ENCODE measurements at places on chromosomes 5 and 9. TPM values are rescaled to one million over a fixed set of nuclear protein-coding genes. Genes with fewer than 3 reads are reported as not detected.

DNA sequence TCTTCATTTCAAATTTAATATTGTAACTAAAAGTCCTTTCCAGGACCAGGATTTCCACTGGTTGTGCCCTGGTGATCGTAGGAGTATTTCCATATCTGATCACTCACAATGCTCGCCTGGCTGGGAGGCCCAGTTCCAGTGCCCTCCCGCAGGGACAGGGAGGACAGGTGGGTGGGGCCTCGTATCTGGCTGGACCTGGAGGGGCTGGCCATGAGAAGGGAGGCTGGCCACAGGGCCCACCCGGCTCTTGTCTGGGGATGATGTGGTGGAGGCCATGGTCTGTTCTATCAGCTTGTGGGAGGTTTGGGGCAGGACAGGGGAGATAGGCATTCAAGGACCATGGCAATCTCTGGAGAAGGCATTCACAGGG, 286.4 kb downstream of the GADD45G start:
- DNase-seq: peak; percentile 79
- H3K4me3 ChIP-seq: no peak overlapping the region
- no peaks in the 10 kb centered on the region for H3K4me1 ChIP-seq
- no peaks in the 10 kb centered on the region for H3K36me3 ChIP-seq

DNA sequence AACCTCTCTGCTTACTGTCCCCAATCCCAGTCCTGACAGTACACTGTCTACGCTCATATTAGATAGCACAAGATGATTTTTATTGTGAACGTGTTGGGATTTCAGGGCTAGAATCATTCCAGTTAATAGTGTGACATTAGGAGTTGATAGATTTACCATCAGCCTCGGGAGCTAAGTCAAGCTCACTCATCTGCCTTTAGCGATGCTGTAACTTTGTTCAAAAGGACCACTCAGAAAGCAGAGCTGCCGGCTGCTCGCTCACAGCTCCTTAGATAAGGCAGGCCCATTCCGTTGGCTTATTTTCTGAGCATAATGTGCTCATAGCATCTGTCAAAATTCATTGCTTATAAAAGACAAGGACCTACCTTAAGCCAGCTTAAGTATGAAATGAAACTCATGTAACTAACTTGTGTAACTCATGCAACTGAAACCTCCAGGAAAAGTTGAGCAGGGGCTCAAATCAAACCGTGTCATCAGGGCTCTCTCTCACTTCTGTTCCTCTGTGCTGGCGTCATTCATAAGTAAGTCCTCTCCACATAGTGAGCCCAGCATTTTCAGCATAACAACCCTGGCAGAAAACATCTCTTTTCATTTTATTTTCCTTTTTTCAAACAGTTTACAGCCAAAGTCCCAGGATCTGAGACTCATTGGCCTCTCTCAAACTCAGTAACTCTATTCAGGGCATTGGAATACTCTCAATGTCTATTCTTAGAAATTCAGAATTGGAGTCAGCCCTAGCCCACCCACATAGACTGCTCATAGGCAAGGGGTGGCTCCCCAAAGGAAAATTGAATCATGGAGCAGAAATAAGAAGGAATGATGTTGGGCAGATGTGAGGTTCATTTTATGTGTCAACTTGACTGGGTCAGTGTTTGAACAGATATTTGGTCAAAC, 208.8 kb downstream of the MAN2A1 start:
- no peaks in the 10 kb centered on the region for H3K4me1 ChIP-seq
- DNase-seq: no peak
- no peaks in the 10 kb centered on the region for H3K36me3 ChIP-seq
- H3K27me3 ChIP-seq: no peaks in the 10 kb centered on the region
- no peak overlapping the region for H3K4me3 ChIP-seq

Gene FOXD4L5
- total RNA-seq: 0.16 TPM

DNA sequence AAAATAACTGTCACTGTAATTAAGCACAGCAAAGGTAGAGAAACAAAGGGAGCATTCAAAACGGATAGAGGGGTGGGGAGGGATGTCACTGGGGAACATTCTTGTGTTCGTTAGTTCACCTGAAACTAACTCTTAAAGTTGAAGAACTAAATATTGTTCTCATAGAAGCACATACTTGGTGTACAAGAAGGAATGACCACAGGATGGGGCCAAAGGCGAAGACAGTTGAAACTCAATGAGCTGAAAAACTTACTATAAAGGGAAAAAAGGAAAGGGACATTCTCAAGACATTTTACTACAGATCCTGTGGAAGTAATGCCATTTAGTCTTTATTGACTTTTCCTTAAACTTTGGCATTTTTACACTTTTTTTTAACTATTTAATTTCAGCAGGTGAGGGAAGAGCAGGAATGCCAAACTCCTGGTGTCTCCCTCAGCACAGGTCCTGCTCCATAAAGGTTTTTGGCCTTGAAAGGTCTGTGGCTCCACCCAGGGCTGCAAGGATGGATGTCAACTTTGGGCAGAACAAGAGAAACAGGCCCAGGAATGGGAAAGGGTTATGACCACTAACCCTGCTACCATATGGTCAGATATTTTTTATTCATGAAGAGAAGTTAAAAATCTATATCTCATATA, 197.6 kb upstream of the RASA1 start:
- no peaks in the 10 kb centered on the region for H3K4me1 ChIP-seq
- H3K4me3 ChIP-seq: no peak overlapping the region
- no peak overlapping the region for H3K27ac ChIP-seq
- H3K36me3 ChIP-seq: no peaks in the 10 kb centered on the region
- DNase-seq: no peak
- H3K27me3 ChIP-seq: peaks cover 5% of the 10 kb centered on the region

Gene QRFP
- total RNA-seq: not detected

Gene CTSV
- total RNA-seq: 0.21 TPM

GRCh38 chr9:74940600-74940999, 12.1 kb downstream of the C9orf40 start:
- peaks cover 18% of the 10 kb centered on the region for H3K27me3 ChIP-seq
- no peak overlapping the region for H3K27ac ChIP-seq
- H3K4me3 ChIP-seq: no peak overlapping the region
- no peak for DNase-seq

DNA sequence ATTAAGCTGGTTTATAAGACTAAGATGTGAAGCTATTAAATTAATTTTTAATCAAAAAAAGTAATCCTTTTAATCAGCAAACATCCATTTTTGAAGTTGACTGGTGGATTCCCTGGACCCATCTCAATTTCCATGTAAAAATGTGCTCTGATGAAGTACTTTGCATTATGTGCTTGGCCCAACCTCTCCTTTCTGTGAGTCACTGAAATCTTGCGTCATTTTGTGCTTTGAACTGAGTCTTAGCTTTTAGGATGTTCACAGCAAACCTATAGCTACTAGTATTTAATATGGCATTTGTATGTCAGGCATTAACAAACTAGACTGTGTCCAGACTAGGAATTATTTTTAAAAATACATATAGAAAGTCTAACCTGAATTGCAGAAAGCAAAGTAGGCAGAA, 55.0 kb upstream of the CDH12 start:
- DNase-seq: no peak
- no peaks in the 10 kb centered on the region for H3K36me3 ChIP-seq
- no peak overlapping the region for H3K27ac ChIP-seq
- H3K4me1 ChIP-seq: peaks cover 8% of the 10 kb centered on the region
- no peak overlapping the region for H3K4me3 ChIP-seq

GRCh38 chr5:89346573-89346972, 463.6 kb upstream of the MEF2C start:
- H3K36me3 ChIP-seq: no peaks in the 10 kb centered on the region
- H3K4me1 ChIP-seq: peaks cover 23% of the 10 kb centered on the region
- no peak overlapping the region for H3K27ac ChIP-seq
- H3K27me3 ChIP-seq: no peaks in the 10 kb centered on the region
- no peak overlapping the region for H3K4me3 ChIP-seq

GRCh38 chr9:135492886-135493669, 7.4 kb upstream of the MRPS2 start:
- peaks cover 3% of the 10 kb centered on the region for H3K36me3 ChIP-seq
- H3K27ac ChIP-seq: no peak overlapping the region
- DNase-seq: no peak
- H3K4me3 ChIP-seq: no peak overlapping the region

GRCh38 chr5:30662373-30662772, 531.1 kb upstream of the CDH6 start:
- no peak overlapping the region for H3K4me3 ChIP-seq
- peaks cover 4% of the 10 kb centered on the region for H3K36me3 ChIP-seq
- H3K4me1 ChIP-seq: no peaks in the 10 kb centered on the region
- no peak overlapping the region for H3K27ac ChIP-seq

DNA sequence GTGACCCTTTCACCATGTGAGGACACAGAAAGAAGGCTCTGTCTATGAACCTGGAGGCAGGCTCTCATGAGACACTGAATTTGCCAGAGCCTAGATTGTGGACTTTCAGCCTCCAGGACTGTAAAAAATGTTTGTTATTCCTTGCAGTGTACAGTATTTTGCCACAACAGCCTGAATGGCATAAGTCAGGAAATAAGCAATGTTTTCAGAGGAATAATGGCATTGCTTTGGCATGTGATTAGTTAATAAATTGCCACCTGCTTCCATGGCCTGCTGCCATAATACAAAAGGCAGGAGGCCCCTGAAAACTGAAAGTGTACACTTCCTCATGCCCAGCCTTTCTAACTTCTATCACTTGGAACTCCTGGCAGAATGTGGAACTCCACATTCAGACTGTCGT, 408.1 kb downstream of the GADD45G start:
- no peaks in the 10 kb centered on the region for H3K27me3 ChIP-seq
- H3K4me3 ChIP-seq: no peak overlapping the region

DNA sequence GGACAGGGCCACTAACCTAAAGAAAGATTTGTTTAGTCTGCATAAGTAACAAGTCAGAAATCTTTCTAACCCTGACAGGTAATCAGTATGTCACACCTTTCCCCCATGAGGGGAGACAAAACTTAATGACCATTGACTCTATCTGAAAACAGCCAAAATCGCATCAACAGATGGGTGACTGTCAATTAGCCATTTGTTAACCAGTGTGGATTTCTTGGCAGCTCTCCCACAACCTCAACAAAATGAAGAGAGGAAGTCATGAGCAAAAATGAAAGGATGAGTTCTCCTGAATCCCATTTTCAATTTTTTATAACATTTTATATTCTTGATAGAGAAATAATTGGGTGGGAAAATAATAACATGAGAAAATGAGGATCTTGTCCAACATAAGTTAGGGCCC, 84.6 kb upstream of the SNX2 start:
- H3K36me3 ChIP-seq: no peaks in the 10 kb centered on the region
- no peaks in the 10 kb centered on the region for H3K4me1 ChIP-seq
- no peak overlapping the region for H3K27ac ChIP-seq
- no peak for DNase-seq

DNA sequence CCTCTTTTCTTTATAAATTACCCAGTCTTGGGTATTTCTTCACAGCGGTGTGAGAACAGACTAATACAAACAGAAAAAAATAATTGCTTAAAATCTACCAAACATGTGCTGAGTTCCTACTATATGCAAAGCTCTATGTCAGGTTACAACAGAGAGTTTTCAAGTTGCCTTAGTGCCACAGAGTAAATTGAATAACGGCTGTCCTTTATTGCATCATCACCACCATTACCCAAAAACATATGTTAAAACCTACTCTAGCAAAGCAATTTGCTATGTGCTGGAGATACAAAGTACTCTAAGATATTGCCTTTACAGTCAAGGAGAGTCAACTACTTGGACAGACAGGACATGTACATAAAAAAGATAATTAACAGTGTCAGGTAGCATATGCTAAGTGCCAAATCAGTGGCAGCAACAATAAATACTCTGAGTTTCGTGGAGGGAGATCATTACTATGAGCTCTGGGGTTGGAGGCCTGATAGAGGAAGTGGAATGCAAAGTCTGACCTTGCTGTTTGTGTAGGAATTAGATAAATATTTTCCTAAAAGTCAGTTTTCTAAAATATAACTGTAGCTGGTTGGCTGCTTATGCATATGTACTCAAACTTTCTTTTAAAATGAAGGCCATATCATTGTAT, 1058.7 kb upstream of the WWC1 start:
- peaks cover 58% of the 10 kb centered on the region for H3K4me1 ChIP-seq
- H3K36me3 ChIP-seq: peaks cover under 1% of the 10 kb centered on the region
- no peaks in the 10 kb centered on the region for H3K27me3 ChIP-seq
- no peak for DNase-seq

GRCh38 chr9:72315510-72316311, 49.3 kb downstream of the ZFAND5 start:
- H3K4me1 ChIP-seq: peaks cover 22% of the 10 kb centered on the region
- no peaks in the 10 kb centered on the region for H3K36me3 ChIP-seq
- peaks cover 6% of the 10 kb centered on the region for H3K27me3 ChIP-seq
- no peak for DNase-seq
- peak overlapping the region; percentile 82 for H3K27ac ChIP-seq
- no peak overlapping the region for H3K4me3 ChIP-seq

Measured in osteocyte (in vitro differentiated cells).